Activated T-helper 1 cell treated with anti-CD3 and anti-CD28 coated beads, Interleukin-2, amount 50 U/mL, for 16 hours (primary cell): ENCODE measurements at places on chromosomes 5 and 9.

DNA sequence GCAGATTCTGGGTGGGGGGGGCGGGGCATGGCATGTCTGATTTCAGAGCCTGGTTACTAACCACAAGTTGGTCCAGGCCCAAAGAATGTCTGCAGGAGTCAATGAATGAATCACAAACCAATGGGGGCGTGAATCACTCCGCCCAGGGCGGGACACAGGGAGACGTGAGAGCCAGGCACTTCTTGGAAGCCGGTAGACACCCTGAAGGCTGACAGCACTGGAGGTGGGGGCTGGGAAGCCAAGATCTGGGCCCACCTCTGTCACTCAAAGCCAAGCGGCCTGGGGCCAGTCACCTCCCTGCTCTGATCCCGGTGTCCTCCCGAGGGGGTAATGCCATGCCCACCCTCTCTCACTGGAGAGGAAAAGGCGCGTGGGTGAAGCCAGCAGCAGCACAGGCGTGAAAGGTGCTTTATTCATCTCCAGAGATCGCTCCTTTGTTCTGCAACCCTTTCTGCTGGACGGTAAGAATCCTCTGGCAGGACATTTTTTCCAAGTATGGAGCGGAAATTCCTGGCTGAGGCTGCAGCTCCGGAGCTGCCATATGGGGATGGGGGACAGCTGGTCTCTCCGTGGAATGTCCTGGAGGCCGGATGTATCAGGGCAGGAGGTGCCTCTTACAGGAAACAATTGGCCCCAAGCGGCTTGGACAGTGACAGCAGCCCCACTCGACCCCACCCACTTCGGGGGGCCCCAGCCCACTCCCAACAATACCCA lies 85.0 kb downstream of the STK10 start:
- DNase-seq, result no peak

GRCh38 chr9:127925959-127926905 lies 4.3 kb downstream of the PIP5KL1 start:
- no peak for DNase-seq

GRCh38 chr9:16039218-16039987 lies 486.6 kb downstream of the CCDC171 start:
- DNase-seq, result no peak

DNA sequence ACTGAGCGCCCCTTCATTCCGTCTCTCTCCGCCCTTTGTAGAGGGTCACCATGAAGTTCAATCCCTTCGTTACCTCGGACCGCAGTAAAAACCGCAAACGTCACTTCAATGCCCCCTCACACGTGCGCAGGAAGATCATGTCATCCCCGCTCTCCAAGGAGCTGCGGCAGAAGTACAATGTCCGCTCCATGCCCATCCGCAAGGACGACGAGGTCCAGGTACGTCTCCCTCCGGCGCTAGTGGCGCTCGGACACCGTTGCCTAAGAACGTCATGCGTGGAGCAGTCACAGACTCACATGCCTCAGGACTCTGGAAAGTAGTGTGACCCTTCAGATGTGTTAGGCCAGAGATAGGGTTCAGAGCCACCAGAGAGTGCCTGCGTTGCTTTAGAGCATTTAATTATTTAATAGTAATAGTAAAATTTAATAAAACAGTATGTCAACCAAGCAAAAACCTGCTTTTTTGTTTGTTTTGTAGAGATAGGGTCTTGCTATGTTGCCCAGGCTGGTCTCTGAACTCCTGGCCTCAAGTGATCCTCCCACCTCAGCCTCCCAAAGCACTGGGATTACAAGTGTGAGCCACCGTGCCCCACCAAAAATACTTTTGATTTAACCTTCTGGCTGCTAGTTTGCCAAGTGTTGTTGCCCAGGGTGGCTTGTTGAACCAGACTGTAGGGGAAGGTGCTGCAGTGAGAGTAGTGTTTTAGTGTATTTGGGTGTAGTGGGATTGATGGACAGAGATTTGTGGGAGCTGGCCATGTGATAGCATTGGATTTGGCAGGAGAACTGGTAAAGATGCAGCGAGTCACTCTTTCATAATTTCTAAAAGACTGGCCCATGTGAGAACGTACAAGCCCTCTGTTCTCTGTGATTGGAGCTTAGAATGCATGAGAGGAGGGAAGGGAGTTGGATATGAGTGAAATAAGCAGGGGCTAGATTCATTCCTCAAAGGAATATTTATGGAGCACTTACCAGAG lies 888 bp downstream of the RPL26L1 start:
- DNase-seq, result no peak

DNA sequence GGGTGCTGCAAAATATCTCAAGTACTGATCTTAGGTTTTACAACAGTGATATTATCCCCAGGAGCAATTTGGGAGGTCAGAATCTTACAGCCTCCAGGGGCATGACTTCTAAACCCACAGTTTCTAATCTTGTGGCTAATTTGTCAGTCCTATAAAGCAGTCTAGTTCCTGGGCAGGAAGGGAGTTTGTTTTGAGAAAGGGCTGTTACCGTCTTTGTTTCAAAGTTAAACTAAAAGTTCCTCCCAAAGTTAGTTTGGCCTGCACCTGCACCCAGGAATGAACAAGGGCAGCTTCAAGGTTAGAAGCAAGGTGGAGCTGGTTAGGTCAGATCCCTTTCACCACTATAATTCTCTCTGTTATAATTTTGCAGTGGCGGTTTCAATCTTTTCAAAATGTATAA lies 81.7 kb downstream of the SFXN1 start:
- DNase-seq, result no peak

DNA sequence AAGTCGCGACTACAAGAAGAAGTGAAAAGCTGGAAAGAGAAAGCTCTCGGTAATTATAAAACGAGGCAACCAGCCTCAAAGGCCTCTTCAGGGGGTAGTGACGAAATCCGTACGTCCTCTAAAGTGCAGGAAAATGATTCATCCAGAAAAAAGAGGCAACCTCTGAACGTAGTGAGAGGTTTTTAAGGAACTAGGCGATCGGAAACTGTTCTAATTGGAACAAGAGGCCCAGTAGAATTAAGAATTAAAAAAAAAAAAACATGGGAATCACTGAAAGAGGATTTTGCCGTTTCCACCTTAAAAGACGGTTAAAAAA lies 1.0 kb downstream of the CSNK1A1 start:
- no peak for DNase-seq

- DNase-seq, result no peak
These were observed 826 bp downstream of the GPRIN1 start for GRCh38 chr5:176608937-176609723.

- DNase-seq, result no peak
These were observed 18.1 kb upstream of the ZFR start for GRCh38 chr5:32462618-32463017.

GRCh38 chr5:141976176-141976575 lies 7.3 kb downstream of the RNF14 start:
- no peak for DNase-seq
